ENCODE measurements at places on chromosomes 1 and 21.

GRCh38 chr21:17930093-17930492 lies 110.9 kb upstream of the C21orf91 start:
- DNase-seq = no peak

- DNase-seq = no peak
Measured at GRCh38 chr1:31266547-31266946, 26.9 kb upstream of the NKAIN1 start.

DNA sequence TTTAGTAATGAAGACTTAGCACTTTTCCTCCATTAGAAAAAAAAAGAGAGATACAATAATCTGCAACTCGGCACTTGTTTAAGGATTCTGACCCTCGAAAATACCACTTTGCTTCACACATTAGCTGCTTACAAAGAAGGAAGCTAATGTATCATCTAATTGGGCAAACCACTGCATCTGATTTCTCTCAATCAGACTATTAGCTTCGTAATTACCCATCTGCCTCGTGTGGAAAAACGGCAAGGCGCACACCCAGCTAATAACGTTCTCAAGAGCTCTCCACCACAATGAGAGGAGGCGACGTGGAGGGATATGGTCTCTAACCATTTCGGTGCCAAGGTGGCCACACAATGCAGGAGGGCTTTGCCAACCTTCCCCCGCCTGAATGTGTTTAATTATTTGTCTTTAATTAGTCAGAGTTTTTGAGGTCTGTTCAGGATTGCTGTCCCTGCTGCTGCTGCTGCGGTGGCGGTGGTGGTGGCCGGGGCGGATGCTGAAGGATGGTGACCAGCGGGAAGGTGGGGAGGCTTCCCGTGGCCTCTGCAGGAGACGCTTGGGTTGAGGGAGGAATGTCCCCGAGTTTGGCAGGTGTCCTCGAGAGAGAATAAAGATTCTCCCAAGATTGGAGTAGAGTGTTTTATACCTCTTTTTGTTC lies 374.5 kb downstream of the RPS6KC1 start:
- DNase-seq = no peak

GRCh38 chr1:89670163-89670562 lies 37.2 kb downstream of the LRRC8C start:
- DNase-seq = no peak

GRCh38 chr1:89311757-89312156 lies 39.1 kb upstream of the GBP5 start:
- no peak for DNase-seq

GRCh38 chr1:59952065-59952464 lies 25.5 kb upstream of the CYP2J2 start:
- DNase-seq = no peak

DNA sequence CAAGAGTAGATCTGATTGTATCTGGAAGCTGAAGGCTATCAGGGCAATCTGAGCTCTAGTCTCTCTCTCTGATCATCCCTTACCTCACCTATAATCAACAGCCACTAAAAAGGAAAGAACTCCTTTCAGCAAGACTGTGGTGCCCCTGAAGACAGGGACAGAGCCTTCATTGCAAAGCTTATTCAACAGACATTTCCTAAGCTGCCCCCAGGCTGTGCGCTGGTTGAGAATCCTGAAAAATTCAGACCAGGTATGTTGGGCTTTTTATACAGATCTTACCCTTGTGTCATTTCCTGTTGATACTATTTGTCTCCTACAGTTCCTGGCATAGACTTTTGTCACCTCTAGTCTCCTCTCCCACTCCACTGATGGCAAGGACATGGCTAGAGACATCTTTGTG lies 63.3 kb upstream of the PLA2G4A start:
- DNase-seq = no peak

DNA sequence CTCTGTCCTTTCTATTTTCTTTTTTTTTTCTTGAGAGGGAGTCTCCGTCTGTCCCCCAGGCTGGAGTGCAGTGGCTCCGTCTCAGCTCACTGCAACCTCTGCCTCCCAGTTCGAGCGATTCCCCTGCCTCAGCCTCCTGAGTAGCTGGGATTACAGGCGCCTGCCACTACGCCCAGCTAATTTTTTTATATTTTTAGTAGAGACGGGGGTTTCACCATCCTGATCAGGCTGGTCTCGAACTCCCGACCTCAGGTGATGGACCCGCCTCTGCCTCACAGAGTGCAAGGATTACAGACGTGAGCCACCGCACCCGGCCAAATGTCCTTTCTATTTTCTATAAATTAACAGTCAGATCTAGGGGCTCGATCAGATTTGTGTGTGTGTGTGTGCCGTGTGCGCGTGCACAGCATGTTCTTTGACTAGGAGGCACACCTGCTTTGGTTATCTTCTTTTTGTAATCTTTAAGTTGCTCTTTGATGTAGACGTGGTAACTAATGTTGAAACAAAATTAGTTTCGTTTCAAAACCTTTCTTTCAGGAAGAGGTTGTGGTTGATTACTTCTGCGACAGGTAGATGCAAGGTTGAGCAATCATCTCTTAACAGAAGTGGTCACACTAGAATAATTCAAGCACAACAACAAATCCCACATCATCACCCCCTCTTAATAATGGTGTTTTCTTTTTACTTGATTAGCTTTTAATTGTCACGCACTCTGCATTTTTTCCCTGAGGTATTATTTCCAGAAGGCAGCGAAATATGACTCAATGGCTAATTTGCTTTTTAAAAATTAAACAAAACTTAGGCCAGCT lies 779 bp upstream of the DEGS1 start:
- no peak for DNase-seq

All from activated CD8-positive, alpha-beta memory T cell treated with anti-CD3 and anti-CD28 coated beads for 1 hour (primary cell).